ENCODE measurements at places on chromosomes 13 and 19. TPM values are rescaled to one million over a fixed set of nuclear protein-coding genes. Genes with fewer than 3 reads are reported as not detected.

DNA sequence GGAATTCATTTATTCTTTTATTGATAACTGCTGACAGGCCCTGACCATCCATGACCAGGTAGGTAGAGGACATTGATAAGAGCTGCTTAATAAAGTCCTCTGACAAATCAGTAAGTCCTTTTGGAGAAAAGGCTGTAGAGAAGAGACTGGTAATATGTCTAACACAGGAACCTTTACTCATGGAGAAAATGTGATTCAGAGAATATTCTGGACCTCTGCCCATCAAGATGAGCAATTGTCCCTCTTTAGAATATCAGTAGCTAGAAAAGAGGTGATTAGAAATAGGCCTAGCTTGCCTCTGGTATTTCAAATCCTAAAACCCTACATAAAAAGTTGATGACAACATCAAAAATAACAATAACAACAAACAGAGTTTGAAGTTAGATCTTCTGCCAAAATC, 642.3 kb downstream of the TBC1D4 start:
- H3K36me3 ChIP-seq, result no peaks in the 10 kb centered on the region
- DNase-seq, result no peak
- no peaks in the 10 kb centered on the region for H3K27me3 ChIP-seq
- H3K4me3 ChIP-seq, result no peak overlapping the region
- H3K27ac ChIP-seq, result no peak overlapping the region

DNA sequence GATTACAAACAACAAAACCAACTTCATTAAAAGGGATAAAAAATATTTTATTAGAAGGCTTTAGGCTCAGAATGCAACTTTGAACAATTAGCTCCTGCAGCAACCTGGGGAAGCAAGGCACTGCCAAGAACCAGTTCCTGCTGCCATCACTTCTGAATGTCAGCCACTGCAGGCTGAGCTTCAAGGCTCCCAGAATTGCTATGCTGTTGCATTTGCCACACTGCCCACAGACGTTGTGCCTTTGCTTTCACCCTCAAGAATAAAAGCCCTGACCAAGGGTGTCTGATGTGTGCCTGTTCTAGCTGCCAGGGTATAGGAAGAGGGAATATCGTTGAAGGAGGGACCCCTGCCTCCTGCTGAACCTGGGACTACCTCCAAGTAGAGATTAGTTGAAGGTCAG, 238.4 kb downstream of the ITGBL1 start:
- no peaks in the 10 kb centered on the region for H3K36me3 ChIP-seq
- no peak overlapping the region for H3K27ac ChIP-seq
- H3K4me1 ChIP-seq, result no peaks in the 10 kb centered on the region
- DNase-seq, result no peak

DNA sequence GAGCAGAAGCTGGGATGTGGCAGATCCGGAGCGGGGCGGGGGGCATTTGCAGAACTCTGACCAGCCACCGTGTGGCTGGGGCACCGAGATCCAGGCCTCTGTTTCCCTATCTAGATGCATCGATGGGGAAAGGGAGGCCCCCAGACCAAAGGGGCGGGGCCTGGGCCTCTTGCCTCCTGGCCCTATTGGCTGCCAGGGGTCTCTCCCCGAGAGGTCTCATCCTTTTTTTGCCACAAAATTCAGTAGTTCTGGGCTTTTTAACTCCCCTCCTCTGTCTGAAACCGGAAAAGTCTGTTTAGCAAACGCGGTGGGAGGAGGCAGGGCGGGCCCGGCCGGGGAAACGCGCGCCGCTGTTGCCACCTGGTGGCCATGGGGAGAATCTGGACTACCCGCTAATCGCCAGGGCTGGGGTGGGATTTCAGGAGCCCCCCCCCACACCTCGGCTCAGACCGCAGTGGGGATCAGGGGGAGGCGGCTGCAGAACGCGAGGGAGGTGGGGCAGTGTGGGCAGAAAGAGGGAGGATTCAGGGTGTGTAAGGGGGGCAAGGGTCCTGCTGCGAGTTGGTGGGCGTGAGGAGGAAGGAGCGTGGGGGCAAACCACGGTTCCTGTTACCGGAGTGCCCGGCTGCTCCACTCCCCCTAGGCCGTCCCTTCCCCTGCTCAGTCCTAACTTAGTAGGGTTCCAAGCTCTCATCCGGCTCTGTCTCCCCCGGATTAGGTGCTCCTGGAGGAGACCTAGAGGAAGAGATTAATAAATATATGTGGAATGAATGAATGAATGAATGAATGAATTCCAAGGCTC, 28.3 kb downstream of the IL12RB1 start:
- H3K36me3 ChIP-seq, result no peaks in the 10 kb centered on the region
- H3K4me3 ChIP-seq, result peak overlapping the region; percentile 12
- no peaks in the 10 kb centered on the region for H3K4me1 ChIP-seq

DNA sequence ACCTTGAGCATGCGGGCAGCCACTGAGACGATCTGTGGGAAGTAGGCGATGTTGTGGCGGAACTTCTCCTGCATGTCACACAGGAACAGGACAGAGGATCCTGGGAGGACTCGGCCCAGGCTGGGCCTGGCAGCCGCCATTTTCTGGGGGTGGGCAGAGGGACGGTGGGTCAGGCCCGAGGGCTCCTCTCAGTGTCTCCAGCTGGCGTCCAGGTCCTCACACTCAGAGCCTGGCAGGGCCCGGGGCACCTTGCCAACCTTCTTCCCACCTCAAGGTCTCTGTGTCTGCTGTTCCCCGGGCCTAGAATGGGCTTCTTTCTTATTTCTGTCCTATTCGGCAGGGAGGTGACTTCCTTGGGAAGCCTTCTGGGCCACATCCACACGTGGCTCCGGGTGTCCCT, 5.1 kb downstream of the ISOC2 start:
- H3K27me3 ChIP-seq, result no peaks in the 10 kb centered on the region
- peaks cover 7% of the 10 kb centered on the region for H3K4me1 ChIP-seq

DNA sequence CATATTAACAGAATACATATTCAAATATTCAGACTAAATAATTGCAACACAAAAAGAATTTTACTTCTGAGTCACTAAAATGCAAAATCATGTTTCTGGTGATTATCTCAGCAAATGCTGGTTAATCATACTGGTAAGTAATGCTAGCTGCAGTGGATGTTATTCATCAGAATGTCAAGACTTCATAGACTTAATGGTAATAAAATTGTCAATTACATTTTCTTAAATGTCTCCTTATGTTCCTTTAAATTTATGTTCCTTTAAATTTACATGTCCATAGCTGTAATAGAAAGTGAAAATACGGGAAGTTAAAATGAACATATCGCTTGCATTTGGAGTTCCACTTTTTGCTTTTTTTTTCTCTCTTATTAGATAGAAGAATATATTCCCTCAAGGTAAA, 853.0 kb downstream of the SLITRK6 start:
- DNase-seq, result no peak
- H3K36me3 ChIP-seq, result no peaks in the 10 kb centered on the region
- H3K27me3 ChIP-seq, result no peaks in the 10 kb centered on the region
- H3K4me3 ChIP-seq, result no peak overlapping the region
- no peaks in the 10 kb centered on the region for H3K4me1 ChIP-seq

- H3K4me3 ChIP-seq, result peak overlapping the region; percentile 45
Observed at GRCh38 chr19:14030997-14031718, 404 bp upstream of the IL27RA start.

DNA sequence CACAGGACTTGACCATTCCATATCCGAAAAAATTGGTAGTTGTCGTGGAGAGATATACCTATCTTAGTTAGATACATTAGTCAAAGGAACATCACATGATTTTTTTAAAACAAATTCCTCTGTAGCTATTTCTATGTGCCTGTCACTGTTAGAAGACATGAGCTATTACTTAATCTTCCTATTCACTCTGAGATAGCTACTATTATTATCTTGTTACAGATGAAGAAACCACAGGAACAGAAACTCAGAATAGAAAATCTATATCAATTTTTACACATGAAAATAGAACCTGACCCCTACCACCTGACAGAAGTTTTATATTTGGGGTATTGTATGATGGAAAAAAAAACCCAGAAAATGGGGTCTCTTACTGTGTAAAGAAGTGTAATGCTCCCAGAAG, 68.9 kb upstream of the TDRD3 start:
- no peak overlapping the region for H3K27ac ChIP-seq
- H3K36me3 ChIP-seq, result no peaks in the 10 kb centered on the region
- no peaks in the 10 kb centered on the region for H3K27me3 ChIP-seq
- H3K4me3 ChIP-seq, result no peak overlapping the region
- no peak for DNase-seq

DNA sequence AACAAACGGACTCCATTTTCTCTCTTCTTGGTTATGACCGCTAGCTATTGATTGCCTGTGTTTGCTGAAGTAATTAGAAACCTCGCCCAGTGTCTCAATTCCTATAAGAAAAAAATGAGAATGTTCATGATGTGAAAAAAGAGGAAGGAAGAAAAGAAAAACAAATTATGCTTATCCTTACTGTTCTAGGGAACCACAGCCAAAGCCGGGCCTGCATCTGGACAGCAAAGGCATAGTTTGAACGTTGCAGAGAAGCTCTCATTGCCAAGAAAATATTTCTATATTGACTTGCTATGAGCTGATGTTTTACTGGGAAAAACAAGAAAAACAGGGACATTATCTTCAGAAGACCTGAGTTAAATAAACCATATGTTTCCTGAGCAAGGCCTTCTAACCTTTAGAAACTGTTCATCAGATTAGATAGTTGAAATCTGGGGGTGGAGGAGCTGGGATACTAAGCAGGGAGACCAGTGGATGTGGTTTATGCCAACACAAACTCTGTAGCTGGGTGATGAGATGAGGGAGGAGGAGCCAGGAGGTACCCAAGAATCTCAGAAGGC, 55.0 kb downstream of the EFNB2 start:
- no peak overlapping the region for H3K27ac ChIP-seq
- DNase-seq, result no peak
- no peaks in the 10 kb centered on the region for H3K27me3 ChIP-seq
- H3K36me3 ChIP-seq, result no peaks in the 10 kb centered on the region
- H3K4me3 ChIP-seq, result no peak overlapping the region

- no peaks in the 10 kb centered on the region for H3K27me3 ChIP-seq
- no peak overlapping the region for H3K27ac ChIP-seq
- H3K4me3 ChIP-seq, result no peak overlapping the region
- DNase-seq, result no peak
Observed at GRCh38 chr19:15159251-15159650, 41.5 kb downstream of the NOTCH3 start.

DNA sequence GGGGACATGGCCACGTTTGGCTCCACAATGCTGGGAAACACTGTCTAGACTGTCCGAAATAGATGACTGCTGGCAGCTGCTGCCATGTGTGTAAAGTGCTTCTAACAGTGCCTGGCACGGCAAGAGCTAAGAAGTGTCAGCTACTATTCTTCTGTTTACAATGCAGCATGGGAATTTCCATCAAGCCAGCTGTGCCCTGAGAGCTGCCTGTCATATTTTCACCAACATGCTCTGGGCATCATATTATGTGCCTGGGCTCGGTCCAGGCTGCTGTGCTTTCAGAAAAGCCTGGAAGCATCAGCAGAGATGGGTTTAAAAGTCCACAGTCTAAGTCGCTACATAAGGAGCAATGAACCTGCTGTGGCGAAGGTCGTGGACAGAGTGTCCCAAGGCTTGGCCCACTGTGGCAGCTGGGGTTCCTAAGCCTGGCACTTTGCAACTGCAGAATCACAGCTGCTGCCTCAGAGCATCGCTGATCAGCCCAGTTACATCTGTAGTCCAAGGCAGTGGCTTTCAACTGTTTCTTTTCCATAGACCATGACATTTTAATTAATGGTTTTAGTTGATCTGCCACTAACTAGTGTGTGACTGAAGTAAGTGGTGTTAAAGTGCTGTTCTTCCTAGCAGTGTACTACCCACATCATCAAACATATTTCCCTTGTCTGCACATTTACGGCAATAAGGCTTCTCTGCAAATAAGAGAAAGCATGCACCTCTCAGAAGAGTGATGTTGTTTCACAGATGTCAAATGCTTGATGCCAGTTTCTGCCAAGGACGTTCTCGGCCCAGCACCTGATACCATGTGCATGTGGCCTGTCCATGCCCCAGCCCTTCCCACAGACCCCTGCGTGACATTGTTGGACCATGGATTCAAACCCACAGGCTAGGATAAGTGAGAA, 95.7 kb upstream of the C1QTNF9B start:
- H3K27me3 ChIP-seq, result no peaks in the 10 kb centered on the region
- H3K4me3 ChIP-seq, result no peak overlapping the region
- no peak for DNase-seq
- H3K4me1 ChIP-seq, result no peaks in the 10 kb centered on the region
- no peak overlapping the region for H3K27ac ChIP-seq

- no peaks in the 10 kb centered on the region for H3K36me3 ChIP-seq
- H3K4me3 ChIP-seq, result peak overlapping the region; percentile 51
- peak overlapping the region; percentile 90 for H3K27ac ChIP-seq
- H3K4me1 ChIP-seq, result no peaks in the 10 kb centered on the region
- no peaks in the 10 kb centered on the region for H3K27me3 ChIP-seq
Observed at GRCh38 chr13:75635101-75635827, 866 bp upstream of the LMO7 start.

DNA sequence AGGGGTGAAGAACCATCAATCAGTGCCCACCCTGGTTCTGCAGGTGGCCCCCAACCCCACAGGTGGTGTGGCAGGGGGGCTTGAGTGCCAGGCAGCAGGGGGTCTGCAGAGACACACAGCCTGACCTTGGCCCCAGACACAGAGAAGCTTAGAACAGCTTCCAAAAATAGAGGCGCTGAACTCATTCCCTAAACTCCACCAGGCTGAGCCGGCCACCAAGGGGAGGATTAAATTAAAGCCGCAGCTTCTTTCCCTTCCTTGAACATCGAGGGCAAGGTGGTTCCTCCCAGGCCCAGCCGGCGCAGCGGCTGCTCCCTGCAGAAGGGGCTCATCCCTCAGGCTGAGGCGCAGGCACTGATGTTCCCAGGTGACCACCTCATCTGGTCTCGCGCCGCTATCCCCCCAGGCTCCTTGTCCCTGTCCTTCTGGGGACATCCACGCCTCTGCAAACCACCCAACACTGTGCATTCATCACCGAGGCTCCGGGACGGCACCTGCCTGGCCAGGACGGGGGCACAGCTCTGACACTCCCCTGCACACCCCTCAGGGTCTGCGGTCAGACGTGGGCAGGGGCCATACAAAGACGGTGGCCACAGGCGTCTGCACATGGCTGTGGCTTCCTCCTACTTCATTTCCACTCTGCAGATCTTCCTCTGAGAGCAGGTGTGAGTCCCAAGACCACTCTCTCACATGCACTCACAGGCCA, 30.9 kb downstream of the LAMP1 start:
- H3K36me3 ChIP-seq, result no peaks in the 10 kb centered on the region
- no peak for DNase-seq
- no peak overlapping the region for H3K4me3 ChIP-seq

- no peaks in the 10 kb centered on the region for H3K36me3 ChIP-seq
- peak overlapping the region; percentile 21 for H3K27ac ChIP-seq
- no peaks in the 10 kb centered on the region for H3K27me3 ChIP-seq
- no peaks in the 10 kb centered on the region for H3K4me1 ChIP-seq
- no peak overlapping the region for H3K4me3 ChIP-seq
Observed at GRCh38 chr13:92103689-92104153, 705.3 kb downstream of the GPC5 start.

- H3K36me3 ChIP-seq, result no peaks in the 10 kb centered on the region
- H3K27ac ChIP-seq, result no peak overlapping the region
- DNase-seq, result no peak
Observed at GRCh38 chr13:110575322-110576069, 14.0 kb upstream of the RAB20 start.

DNA sequence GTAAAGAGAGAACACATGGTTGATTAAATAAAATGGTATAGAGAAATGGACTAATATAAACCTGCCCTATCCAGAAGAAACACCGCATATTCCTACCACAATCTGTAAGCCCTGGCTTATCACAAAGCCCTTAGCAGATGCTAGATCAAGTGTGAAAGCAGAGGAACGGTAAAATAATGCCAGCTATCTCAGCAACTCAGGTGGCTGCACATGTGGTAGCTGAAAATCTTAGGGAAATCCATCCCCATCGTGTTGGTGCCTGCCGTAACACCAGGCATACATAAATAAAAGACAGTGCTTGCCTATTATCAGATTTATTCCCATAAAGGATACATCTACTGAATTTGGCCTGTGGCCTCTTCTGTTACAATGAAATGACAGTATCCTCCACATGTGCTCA, 304.1 kb upstream of the MAB21L1 start:
- DNase-seq, result no peak
- no peaks in the 10 kb centered on the region for H3K27me3 ChIP-seq
- no peaks in the 10 kb centered on the region for H3K36me3 ChIP-seq
- H3K27ac ChIP-seq, result no peak overlapping the region

NLRP9 gene
- polyA plus RNA-seq, result 0.80 TPM
